Stimulated activated CD8-positive, alpha-beta memory T cell treated with anti-CD3 and anti-CD28 coated beads, Interleukin-2, amount 100 ng/mL, for 1 hour (primary cell): ENCODE measurements at places on chromosomes 3 and 15.

DNA sequence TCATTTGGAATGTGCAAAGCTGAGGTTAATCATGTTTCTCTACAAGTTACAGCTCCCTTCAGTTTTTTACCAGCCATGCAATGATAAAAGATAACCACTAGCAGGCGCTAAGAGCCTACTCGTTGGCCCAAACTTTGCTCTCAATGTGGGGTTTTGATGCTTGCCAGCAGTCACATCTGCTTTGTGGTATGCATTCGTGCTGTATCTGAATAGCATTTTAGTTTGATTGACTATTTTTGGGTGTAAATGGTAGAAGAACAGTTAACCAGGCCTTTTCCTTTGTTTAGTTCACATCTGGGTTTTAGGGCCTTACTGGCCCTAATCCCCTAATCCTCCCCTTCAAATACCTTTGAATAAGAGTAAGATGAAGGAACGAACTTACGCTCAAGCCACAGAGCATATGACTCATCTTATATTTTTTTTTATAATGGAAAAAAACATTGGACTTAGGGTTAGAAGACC is 4.4 kb upstream of the CLDN11 start:
- DNase-seq, result no peak

- no peak for DNase-seq
These were observed 167.3 kb upstream of the SGO1 start for GRCh38 chr3:20353286-20353685.

GRCh38 chr15:56985856-56986255 is 67.4 kb downstream of the TCF12 start:
- no peak for DNase-seq

GRCh38 chr3:81496407-81497104 is 264.9 kb downstream of the GBE1 start:
- no peak for DNase-seq

- DNase-seq, result no peak
These were observed 136.8 kb upstream of the UMPS start for GRCh38 chr3:124593442-124593829.

DNA sequence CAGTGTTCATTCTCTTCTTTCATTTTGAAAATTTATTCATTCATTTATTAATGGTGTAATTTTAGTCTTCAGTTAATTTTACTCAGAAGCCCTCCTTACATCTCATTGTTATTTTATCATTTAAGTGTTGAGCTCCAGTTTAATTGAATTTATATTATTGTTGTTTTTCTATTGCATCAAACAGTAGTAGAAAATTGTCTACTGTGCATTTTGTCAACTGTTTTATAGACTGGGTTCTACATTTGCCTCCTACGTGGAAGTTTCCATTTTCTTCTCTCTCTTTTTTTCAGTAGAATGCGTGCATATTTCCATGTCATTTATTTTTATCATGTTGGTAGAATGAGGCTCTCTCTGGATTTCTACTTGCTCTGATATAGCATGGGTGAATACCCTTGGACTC is 487.4 kb downstream of the NR2F2 start:
- DNase-seq, result no peak

GRCh38 chr15:55652359-55652758 is 64.2 kb upstream of the PYGO1 start:
- no peak for DNase-seq

DNA sequence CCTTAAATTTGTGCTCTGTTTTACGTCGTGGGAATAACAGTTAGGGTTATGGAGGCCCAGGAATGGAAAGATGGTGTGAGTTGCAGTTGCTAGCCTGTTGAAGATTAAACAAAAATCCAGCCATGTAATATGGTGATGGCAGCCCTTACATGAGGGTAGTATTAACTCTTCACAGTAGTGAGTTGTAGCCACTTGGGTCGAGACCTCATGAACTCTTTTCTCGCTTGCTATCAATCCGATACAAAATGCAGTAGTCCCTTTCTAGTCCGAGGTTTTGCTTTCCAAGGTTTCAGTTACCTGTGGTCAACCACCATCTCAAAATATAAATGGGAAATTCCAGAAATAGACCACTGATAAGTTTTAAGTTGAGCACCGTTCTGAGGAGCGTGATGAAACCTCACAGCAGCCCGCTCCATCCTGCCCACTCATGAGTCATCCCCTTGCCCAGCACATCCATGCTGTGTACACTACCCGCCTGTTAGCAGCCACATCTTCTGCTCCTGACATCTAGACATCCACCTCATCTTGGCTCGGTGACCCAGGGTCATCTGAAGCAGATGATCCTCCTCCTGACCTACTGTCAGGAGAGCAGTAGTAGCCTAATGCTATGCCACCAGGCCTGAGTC is 177.9 kb downstream of the CDIN1 start:
- DNase-seq, result no peak

DNA sequence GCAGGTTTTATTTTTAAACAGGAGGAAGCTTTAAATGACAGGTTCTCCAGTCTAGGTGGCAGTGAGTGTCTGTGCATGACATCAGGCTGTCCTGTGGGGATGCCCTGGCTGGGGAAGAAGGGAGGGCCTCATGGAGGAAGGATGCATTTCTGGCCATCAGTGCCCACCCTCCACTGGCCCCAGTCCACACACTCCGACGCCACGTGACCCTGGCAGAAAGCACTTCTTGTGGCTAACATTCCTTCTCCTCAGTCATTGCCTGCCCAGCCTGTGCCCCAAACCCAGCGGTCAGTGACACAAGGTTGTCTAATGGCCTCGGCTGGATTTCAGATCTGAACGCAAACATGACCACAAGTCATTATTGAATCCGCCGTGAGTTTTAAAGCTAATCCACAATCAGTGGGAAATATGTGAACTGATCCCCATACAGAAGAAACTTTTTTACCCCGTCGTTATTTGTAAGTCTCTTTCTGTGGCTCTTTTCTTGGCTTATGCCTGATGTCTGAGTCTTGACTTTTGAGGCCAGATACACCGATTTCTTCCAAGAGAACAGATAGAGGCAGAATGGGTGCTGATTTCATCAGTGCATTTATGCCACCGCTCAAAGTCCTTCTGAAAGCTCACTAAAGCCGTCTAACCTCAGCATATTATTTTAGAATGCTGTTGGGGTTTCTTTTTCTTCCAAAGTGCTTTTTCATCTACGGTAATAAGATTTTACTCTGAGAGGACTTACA is 17.3 kb upstream of the LRRK1 start:
- no peak for DNase-seq

GRCh38 chr3:89474333-89475130 is 367.1 kb downstream of the EPHA3 start:
- DNase-seq, result no peak

DNA sequence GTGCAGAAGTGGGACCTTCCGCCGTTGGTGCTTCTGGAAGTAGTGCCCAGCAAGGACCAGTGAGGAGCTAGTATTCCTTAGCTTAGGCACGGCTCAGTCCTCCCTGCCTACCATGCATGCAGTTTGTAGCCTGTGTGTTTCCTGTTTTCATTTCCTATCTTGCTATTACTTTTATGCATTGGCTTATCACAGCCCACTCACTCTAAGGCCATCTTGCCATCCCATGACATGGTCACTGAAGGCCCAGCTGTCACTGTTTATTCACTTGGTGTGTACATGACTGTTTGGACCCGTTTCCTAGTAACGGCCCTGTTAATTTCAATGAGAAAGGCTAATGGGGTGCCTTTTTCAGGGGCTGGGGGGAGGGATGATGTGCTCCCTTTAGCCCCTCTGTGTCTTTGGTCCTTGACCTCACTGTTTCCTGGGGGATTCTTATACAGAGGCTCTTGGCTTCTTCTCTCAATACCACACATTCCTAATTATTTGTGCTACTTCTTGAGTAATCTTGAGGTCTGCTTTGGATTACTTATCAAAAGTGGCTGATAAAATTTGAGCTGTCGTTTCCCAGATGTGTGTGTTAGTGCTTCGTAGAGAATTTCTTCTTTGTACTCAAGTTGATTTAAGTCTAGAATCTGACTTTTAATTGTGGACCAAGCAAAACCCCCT is 24.5 kb upstream of the TRAK1 start:
- no peak for DNase-seq

DNA sequence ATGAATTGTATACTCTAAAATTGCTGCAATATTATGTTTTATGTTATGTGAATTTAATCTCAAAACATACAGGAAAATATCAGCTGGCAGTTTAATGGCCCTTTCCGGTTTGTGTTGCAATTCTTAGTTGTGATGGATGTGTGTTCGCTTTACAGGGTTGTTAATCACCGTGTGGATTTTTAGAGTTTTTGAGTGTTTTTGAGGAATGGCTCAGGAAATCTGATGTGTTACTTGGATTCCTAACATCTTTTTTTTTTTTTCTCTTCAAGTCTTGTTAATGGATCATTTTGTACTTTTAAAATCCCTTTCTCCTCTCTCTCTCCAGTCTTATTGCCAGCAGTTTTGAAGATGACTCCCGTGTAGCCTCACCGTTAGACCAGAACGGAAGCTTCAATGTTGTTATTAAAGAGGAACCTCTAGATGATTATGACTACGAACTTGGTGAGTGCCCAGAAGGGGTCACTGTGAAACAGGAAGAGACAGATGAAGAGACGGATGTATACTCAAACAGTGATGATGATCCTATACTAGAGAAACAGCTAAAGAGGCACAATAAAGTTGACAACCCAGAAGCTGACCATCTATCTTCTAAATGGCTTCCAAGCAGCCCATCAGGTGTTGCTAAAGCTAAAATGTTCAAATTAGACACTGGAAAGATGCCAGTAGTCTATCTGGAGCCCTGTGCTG is 35.7 kb downstream of the MGA start:
- DNase-seq, result no peak

DNA sequence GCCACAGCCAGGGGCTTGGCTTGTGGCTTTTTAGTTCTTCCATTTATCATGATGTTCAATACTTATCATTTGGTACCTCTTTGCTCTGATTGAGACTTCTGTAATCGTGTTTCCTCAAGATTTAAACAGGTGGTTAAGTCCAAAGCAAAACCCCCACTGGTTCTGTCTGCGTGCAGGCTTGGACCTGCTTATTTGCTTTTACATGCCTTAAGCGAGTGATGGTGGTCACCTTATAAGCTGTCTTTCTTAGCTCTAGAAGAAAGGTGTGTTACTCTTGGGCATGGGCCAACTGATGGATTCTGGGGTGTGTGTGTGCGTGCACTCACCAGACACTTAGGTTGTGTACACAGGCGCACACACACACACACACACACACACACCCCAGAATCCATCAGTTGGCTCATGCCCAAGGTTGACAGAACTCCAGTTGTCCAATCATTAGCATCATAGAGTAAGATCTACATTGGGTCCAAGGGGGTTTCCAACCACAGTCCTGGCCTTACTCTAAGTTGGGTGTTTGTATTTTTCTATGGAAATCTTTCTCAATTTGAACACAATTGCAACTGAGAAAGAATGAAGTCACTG is 1.2 kb downstream of the MYZAP start:
- DNase-seq, result no peak

- no peak for DNase-seq
These were observed 28.1 kb upstream of the NEO1 start for GRCh38 chr15:73024168-73024567.

GRCh38 chr3:36215241-36215640 is 165.1 kb upstream of the STAC start:
- no peak for DNase-seq

DNA sequence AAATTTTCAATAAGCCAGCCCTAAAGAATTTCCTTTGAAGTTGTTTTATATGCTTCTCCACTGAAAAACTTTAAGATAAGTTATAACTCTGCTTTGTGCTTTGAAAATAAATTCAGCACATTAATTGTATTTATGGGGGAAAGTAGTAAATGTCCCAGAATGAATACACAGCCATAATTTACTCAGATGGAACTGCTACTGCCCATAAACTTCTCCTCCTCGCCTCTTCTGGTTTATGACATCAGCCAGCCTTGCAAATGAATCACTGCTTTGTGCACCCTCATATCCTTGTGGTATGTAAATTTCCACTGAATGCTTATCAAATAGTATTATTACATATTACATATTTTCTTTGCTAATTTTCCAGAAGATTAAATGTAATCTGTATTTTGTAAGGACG is 302.0 kb downstream of the DIPK2A start:
- DNase-seq, result no peak

DNA sequence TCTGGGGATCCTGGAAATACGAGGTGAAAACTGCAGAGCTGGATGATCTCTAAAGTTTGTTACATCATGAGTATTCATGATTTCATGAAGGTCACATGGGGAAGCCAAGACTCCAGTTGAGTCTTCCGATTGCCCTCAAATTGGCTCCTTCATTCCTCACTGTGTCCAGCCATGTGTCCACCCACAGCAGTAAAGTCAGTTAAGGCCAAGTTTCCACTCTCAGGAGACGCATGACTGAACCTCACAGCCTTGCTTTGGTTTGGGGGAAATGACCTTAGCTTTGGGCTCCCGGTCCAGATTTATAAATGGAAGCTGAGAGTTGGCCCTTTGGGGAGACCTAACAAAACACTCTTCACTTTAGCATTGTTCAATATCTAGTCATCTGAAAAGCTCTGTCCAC is 289.7 kb upstream of the MCTP2 start:
- no peak for DNase-seq

DNA sequence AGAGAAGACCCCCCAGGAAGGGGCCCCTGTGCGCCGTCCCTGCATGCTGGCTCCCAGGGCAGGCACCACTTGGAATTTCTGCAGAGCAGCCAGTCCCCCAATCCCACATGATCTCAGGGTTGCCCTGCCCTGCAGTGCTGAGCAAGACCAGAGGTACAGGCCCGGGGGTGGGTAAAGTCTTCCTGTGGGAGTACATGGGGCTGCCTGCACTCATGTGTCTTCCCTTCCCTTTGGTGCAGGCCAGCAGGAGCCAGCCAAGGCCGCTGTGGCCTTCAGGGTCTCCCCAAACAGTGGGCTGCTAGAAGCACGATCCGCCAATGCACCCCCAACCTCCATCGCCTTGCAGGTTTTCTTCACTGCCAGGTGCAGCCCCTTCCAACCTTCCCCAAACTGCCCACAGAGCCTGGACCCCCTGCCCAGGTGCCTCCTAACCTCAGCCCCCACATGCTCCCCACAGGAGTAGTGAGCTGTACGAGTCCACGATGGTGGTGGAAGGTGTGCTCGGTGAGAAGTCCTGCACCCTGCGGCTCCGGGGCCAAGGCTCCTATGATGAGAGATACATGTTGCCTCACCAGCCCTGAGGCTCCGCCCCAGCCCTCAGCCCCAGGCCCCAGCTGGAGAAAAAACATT is 15.0 kb downstream of the ACAA1 start:
- DNase-seq, result no peak

DNA sequence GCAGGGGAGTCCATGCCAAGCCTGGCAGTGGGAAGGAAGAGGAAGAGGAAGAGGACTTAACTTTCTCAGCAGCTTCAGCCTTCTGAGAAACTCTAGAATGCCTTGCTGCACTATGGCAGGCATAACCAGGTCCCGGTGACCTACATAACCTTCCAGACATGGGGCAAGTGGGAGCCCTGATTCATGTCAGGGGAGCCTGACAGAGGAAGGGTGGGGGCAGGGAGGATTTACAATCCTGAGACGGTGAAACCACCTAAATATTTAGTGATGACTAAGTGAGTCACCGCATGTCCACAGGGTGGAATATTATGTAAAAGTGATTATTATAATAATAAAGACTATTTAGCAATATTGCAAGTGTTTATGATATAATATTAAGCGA is 46.7 kb downstream of the AMOTL2 start:
- DNase-seq, result no peak

DNA sequence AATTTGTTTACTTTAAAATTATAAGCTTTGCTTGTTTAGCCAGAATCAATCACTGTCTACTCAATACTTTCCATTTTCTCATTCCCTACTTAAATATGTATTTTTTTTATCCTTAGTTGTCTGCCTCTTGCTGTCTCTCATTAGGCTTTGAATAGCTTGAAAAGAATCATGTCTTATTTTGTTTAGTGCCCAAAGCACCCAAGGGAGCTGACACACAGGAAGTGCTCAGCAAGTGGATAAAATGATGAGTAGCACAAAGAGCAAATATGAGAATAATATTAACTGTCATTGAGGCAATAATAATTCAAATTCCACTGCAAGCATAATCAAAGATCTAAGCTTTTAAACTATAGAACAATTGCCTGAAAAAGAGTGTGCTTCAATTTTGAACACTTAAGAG is 19.0 kb upstream of the IL1RAP start:
- no peak for DNase-seq
